ENCODE measurements at places on chromosomes 1 and 21. TPM values are rescaled to one million over a fixed set of nuclear protein-coding genes. Genes with fewer than 3 reads are reported as not detected.

The IGSF8 gene
- polyA plus RNA-seq: 23.0 TPM

The SPATA1 gene
- 2.2 TPM for polyA plus RNA-seq

The CFHR4 gene
- 124 TPM for polyA plus RNA-seq

The RXFP4 gene
- not detected for polyA plus RNA-seq

The AMY2B gene
- polyA plus RNA-seq: 2.1 TPM

- no peak overlapping the region for H3K4me3 ChIP-seq
- no peaks in the 10 kb centered on the region for H3K27me3 ChIP-seq
- H3K27ac ChIP-seq: no peak overlapping the region
- no peak for DNase-seq
- H3K36me3 ChIP-seq: no peaks in the 10 kb centered on the region
Measured at GRCh38 chr1:183210681-183211080, 24.6 kb downstream of the LAMC2 start.

- no peak for DNase-seq
- no peak overlapping the region for H3K4me3 ChIP-seq
- no peaks in the 10 kb centered on the region for H3K4me1 ChIP-seq
- H3K36me3 ChIP-seq: no peaks in the 10 kb centered on the region
Measured at GRCh38 chr1:208741296-208741695, 497.1 kb upstream of the PLXNA2 start.

- H3K36me3 ChIP-seq: no peaks in the 10 kb centered on the region
- no peak for DNase-seq
- no peak overlapping the region for H3K4me3 ChIP-seq
- H3K27ac ChIP-seq: no peak overlapping the region
Measured at GRCh38 chr1:227445746-227446145, 117.6 kb upstream of the ZNF678 start.

DNA sequence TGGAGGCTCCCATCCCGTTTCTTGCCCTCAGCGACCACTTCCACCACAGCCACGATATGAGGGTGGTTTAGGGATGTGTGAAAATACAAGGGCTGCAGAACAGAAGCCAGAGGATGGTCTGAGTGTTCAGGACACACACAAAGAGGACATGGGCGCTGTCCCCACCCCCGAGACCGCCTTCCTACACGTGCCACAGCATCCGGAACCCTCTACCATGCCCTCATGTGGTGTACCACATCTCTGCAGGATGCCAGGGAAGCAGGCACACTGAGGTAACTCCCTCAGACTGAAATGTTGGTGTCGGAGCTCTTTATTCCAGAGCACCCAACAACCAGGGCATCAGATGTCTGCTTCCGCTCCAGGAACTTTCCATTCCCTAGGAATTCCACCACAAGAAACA lies 23.1 kb downstream of the NPHP4 start:
- no peak overlapping the region for H3K4me3 ChIP-seq
- no peaks in the 10 kb centered on the region for H3K4me1 ChIP-seq
- no peak overlapping the region for H3K27ac ChIP-seq
- H3K27me3 ChIP-seq: no peaks in the 10 kb centered on the region
- no peak for DNase-seq
- no peaks in the 10 kb centered on the region for H3K36me3 ChIP-seq

GRCh38 chr1:175788586-175789252 lies 45.3 kb upstream of the TNR start:
- no peak for DNase-seq
- H3K4me1 ChIP-seq: no peaks in the 10 kb centered on the region
- no peak overlapping the region for H3K27ac ChIP-seq
- no peak overlapping the region for H3K4me3 ChIP-seq

- H3K27me3 ChIP-seq: peaks cover 2% of the 10 kb centered on the region
- no peaks in the 10 kb centered on the region for H3K36me3 ChIP-seq
- no peak overlapping the region for H3K27ac ChIP-seq
- no peak overlapping the region for H3K4me3 ChIP-seq
Measured at GRCh38 chr1:202702088-202702487, 8.2 kb downstream of the SYT2 start.

DNA sequence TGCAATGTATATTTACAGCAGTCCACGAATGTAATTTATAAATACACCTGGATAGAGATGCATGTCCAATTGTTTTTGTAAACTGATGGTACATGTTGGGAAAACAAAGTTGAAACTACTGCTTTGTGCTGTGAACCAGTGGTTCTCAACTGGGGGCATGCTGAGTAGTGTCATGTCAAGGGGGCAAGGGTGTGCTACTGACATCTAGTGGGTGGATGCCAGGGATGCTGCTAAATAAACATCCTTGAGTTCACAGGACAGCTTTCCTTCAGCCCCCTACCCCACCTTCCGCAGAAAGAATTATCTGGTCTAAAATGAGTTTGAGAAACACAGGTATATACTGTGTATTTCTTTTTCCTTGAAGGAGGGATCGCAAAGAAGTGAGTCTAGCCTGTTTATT lies 95.9 kb downstream of the RASAL2 start:
- DNase-seq: no peak
- no peaks in the 10 kb centered on the region for H3K27me3 ChIP-seq
- H3K4me1 ChIP-seq: peaks cover 5% of the 10 kb centered on the region
- H3K36me3 ChIP-seq: no peaks in the 10 kb centered on the region

DNA sequence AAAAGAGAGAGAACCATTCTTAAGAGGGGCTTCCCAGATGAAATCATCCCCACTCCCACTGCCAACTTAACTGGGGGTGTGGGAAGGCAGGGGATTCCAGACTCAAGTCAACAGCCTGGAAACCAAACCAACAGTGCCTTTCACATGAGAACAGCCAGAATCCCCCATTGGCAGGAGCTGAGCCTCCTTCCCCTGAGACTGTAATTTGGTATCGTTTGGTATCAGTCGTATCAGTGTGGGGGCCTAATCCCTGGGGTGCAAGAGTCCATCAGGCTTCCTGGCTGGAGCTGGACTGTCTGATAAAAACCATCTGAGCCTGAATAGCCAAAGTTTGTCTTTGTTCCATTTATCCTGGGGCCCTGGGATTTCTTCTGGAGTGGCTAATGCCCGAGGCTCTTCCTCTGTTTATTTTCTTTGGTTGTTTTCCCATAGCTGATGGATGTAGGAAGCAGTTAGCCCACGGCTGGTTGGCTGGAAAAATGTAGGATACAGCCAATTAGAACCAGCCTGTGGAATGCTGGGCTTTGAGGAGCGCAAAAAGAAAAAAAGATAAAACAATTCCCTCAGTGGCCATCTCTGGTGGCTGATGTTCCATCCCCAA lies 84.6 kb downstream of the LAMC2 start:
- no peak overlapping the region for H3K4me3 ChIP-seq
- H3K4me1 ChIP-seq: no peaks in the 10 kb centered on the region
- H3K27ac ChIP-seq: no peak overlapping the region
- DNase-seq: no peak
- H3K36me3 ChIP-seq: no peaks in the 10 kb centered on the region
- peaks cover 2% of the 10 kb centered on the region for H3K27me3 ChIP-seq

All from liver (tissue), 10 donors.